ENCODE measurements at places on chromosomes 5 and 9.

DNA sequence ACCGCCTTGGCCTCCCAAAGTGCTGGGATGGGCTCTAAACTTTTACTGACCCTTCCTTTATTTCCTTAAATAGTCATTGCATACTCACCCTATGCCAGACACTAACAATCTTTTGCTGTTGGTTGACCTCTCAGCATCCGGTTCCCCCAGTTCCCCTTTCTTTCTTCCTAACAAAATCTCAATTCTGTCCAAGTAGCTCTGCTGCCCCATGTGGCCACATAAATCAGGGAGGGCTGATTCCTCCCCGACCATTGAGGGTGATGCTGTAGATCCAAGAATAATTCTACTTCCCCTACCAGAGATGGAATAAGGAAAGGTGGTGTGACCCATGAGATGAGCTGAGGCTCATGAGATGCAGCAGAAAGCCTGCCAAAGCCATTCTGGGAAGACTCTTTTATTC lies 315.3 kb upstream of the MSX2 start:
- no peak for DNase-seq

DNA sequence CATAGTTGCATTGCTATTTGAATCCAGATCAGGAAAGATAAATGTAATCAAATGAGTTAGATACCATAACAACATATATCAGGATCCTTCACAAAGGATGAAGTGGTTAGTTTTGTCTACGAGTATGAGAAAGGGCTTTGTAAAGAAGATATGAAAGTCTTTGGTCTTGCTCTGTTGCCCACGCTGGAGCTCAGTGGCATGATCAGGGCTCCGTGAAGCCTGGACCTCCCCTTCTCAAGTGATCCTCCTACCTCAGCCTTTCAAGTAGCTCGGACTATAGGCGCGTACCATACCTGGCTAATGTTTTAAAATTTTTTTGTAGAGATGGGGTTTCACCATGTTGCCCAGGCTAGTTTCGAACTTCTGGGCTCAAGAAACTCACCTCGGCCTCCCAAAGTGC lies 1.8 kb downstream of the SMC5 start:
- no peak for DNase-seq

- no peak for DNase-seq
Observed at GRCh38 chr9:24986331-24986730, 440.6 kb upstream of the IZUMO3 start.

- no peak for DNase-seq
Observed at GRCh38 chr5:119342406-119342805, 13.4 kb upstream of the TNFAIP8 start.

GRCh38 chr5:15354021-15354420 lies 146.0 kb upstream of the FBXL7 start:
- DNase-seq: no peak

GRCh38 chr5:107455111-107455544 lies 215.6 kb downstream of the EFNA5 start:
- no peak for DNase-seq

- no peak for DNase-seq
Observed at GRCh38 chr9:112761912-112762655, 11.5 kb downstream of the SNX30 start.

All from activated T-cell treated with anti-CD3 and anti-CD28 coated beads for 24 hours (primary cell).